ENCODE measurements at places on chromosomes 5 and 9.

- DNase-seq: no peak
These were observed 583.5 kb upstream of the TUSC1 start for GRCh38 chr9:26261503-26262330.

GRCh38 chr5:136891175-136891972 lies 526.0 kb upstream of the TRPC7 start:
- DNase-seq: no peak

GRCh38 chr5:67094476-67095300 lies 101.9 kb downstream of the CD180 start:
- DNase-seq: no peak

DNA sequence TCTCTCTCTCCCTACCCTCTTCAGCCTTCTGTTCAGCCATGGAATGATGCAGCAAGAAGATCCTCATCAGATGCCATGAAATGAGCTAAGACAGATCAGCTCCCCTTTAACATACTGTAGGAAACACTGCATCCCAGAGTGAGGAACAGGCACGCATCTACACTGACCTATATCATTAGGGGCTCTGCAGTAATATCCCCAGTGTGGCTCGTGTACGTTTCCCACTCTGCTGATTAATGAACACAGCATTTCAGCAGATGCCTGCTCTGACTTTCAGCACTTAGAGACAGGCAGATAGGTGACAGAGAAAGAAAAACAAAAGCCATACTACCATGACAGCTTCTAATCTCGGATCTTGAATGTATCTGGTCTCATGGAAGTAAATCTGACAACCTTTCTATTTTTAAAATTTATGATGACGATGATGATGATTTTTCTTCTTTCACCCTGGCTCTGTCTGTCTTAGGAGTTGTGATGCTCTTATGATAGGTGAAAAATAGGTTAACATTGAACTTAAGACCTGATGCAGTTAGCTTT lies 750.3 kb downstream of the CDH12 start:
- no peak for DNase-seq

DNA sequence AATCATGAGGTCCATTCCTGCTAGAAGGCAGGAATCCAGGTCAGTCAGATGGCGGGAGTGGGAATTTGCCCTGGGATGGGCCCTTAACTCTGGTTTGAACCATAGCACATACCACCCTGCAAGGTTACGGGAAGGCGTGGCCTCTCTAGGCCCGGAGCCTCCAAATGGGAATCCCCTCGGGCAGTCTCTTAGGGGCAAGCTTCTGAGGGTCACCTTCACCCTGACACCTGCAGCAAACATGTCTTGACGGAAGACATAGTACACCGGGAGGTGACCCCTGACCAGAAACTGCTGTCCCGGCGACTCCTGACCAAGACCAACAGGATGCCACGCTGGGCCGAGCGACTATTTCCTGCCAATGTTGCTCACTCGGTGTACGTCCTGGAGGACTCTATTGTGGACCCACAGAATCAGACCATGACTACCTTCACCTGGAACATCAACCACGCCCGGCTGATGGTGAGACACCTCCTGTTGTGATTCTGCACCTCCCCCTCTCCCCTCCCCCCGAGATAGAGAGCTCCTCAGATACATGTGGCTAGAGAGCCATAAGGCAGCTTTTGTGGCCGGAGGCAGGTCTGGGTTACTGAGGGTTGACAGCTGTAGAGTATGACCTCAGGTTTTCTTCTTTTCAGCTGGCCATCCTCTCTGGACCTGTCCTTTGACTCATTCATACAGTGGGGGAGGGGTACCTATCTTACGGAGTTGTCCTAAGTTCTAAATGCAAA lies 957 bp downstream of the PRELID1 start:
- no peak for DNase-seq

- no peak for DNase-seq
These were observed 91.1 kb upstream of the CEP78 start for GRCh38 chr9:78144663-78145377.

DNA sequence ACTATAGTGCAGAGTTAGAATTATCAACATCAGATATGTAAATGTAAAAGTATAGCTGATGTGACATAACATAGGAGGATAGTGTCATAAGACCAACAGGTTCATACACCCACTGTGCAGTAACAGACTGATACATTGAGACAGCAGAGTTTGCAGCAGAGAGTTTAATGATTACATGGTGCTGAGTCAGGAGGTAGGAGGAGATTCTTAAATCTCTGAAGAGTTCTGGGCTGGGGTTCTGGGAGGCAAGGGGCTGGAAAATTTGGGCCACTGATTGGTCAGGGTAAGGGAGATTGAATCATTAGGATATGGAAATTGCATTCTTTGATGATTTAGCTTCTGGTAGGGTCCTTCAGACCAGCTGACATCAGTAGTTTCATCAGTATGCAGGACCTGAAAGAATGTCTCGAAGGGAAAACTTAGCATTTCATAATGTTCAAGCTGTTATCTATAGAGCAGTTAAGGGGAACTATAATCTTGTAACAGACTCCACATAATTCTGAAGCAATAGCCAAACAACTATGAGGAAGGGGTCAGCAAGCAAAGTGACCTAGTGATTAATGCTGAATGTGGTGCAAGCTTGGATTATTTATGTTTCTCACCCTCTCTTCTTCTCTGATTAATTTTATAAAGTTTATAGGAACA lies 35.6 kb downstream of the CCL28 start:
- no peak for DNase-seq

GRCh38 chr5:152256580-152256979 lies 148.5 kb downstream of the NMUR2 start:
- no peak for DNase-seq
